Upper lobe of right lung (tissue), 1 donor: ENCODE measurements at places on chromosomes 7 and 10. TPM values are rescaled to one million over a fixed set of nuclear protein-coding genes. Genes with fewer than 3 reads are reported as not detected.

The SHTN1 gene
- 40.4 TPM for total RNA-seq

The ATP6V0A4 gene
- 2.4 TPM for total RNA-seq

The CYP26C1 gene
- total RNA-seq, result 0.35 TPM

The CYP2W1 gene
- total RNA-seq, result not detected

The HOXA9 gene
- total RNA-seq, result 1.2 TPM

The LRRC4 gene
- 6.4 TPM for total RNA-seq

The ENKUR gene
- 0.49 TPM for total RNA-seq

The TMEM178B gene
- 1.4 TPM for total RNA-seq

The C10orf67 gene
- total RNA-seq, result 1.6 TPM

The LBX1 gene
- not detected for total RNA-seq

The NXPH1 gene
- total RNA-seq, result not detected

The KIF20B gene
- 5.1 TPM for total RNA-seq

The AMZ1 gene
- total RNA-seq, result 0.29 TPM

The PAOX gene
- 6.0 TPM for total RNA-seq

The TRIM4 gene
- 32.6 TPM for total RNA-seq
